Non-pigmented ciliary epithelial cell (primary cell): ENCODE measurements at places on chromosomes 2 and 18.

GRCh38 chr18:77700051-77700450 lies 450.4 kb downstream of the GALR1 start:
- no peak for DNase-seq

DNA sequence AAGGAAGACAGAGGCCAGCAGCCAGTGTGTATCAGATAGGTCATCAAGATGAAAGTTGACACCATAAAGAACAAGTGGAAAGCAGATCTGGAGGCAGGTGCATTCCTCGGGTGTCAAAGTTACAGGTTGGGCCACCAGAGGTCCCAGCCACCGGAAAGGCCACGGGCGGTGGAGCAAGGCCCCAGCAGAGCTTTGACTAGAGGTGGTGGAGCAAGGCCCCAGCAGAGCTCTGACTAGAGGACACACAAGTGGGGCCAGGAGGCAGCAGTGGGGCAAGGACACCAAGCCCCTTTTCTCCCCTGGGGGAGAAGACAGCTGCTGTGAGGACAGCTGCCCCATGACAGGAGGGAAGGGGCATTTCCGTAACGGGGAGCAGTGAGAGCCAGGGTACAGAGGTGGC lies 115.1 kb downstream of the GYPC start:
- no peak for DNase-seq

DNA sequence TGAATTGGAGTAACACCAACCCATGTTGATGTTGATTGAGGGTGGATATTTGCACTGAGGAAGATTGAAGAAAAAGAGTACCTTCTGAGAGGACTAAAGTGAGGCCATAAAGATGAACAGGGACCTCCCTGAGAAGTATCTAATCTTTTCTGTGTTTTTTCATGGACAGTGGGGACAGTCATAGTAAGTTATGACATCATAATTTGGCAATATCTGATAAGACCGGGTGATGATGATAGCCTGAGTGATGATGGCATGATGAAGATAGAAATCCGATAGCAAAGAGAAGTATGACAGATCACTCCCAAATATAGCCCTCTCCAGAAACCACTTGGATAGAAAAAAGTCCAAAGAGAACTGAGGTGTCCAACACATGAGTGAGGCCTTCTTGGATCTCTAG lies 2.2 kb upstream of the ATP5MC3 start:
- DNase-seq, result no peak

GRCh38 chr18:44835703-44836102 lies 155.0 kb downstream of the SETBP1 start:
- no peak for DNase-seq

GRCh38 chr2:60710707-60711106 lies 45.4 kb upstream of the PAPOLG start:
- no peak for DNase-seq

DNA sequence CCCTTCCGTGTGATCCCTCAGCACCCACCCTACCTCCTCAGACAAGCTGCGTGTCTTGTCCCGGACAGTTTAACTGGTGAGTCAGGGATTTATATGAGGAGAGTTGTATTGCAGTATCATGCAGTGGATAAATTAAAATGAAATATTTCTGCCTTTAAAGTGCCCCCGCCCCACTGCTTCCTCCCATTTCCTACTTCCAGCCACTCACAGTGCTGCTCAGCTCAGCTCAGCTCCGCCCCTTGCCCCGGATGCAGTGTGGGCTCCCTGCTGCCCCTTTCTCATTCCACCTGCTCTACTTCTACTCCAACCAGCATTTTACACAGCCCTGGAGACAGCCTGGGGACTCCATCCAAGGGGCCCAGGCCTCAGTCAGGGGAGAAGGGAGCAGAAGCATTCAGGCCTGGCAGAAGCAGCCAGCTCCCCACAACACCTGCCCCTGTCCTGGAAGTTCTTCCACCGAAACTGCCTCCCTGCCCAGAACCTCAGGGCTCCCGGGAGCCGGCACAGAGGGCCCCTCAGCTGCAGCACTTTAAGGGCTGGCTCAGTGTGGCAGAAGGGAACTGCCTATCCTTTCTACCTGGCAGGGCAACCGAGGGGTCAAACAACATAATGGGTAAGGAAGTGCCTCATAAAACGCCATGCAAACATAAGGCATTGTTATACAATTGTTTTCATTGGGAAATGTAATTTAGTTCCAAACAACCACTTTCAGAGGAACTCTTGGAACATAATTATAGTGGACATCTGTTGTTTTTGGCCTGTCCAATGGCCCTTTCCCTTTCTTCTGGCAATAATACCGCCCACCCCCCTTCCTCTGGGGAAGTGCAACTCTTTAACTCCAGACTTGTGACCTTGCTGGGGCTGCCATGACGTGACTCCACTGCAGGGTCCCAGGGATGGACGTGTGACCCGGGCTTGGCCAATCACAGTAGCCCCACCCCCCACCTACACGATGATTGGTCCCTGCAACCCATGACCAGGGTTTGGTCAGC lies 102.3 kb downstream of the LIPG start:
- DNase-seq, result no peak

DNA sequence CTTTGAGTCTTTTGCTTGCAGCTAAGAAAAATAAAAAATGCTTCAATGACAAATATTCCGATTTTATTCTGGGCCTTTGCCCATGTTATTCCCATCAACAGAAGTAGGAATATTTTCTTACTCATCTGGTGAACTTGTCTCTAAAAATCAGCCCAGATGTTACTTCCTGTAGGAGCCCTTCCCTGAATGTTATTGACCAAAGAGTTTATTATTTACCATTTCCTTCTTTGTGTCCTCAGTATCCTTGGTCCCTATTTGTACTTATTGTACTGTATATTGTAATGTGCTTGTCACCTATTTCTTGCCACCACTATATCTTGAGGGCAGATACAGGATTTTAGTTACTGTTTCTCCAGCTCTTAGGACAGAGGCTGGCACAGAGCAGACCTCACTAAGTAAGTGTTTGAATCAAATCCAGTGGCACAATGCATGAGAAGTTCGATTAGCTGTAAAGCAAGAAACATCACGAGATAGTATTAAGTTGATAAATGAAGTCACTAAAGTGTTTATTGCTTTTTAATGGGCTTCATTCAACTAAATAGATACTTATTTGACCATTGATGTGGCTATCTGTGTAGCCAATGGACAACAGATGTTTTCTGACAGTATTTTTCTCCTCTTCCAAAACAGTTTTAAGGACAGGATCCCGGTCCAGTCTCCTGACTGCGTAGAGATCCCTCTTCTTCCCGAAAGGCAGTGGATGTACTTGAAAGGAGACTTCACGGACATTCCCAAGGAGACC lies 109.1 kb downstream of the DDX1 start:
- DNase-seq, result no peak

- DNase-seq, result no peak
Observed at GRCh38 chr2:28406276-28407096, 13.8 kb downstream of the FOSL2 start.

DNA sequence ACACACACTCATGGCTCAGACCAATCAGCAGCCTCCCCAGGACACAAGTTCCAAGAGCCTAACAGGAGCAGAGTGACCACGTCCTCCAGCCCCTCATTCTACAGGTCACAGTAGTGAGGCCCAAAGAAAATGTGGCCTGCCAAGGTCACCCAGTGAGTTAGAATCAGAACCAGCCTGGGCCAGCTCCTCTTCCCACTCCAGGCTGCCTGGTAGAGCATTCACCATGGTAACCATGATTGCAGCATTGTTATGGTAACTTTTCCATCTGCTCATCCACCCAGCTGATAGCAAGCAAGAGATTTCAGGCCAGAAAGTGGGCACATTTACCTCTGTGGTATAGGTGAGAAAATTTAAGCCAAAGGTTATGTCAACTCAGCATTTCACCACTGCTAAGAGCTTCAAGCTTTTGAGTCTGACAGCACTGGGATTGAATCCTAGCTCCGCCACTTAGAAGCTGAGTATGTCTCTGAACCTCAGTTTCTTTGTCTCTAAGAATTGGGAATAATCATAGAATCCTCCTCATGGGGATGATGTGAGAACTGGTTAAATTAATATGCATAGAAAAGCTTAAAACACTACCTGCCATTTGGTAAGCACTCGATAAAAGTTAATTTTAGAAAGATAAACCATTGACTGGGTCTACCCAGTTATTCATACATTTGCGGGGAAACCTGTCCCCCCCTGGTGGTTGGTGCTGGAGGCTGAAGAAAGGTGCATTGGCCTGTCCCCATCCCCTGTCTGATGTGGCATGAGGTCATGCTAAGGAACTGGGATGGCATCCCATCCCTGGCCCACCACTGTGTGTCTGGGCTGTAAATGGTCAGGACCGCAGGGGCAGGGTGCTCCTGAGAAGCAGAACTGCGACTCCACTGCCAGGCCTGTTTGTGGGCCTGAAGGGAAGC lies 181.5 kb downstream of the KLHL29 start:
- DNase-seq, result no peak

- no peak for DNase-seq
Observed at GRCh38 chr2:12642859-12643258, 73.9 kb upstream of the TRIB2 start.

GRCh38 chr2:70477441-70477844 lies 76.2 kb downstream of the TGFA start:
- no peak for DNase-seq

- DNase-seq, result no peak
Observed at GRCh38 chr18:1528964-1529509, 624.4 kb downstream of the ADCYAP1 start.

- DNase-seq, result no peak
Observed at GRCh38 chr2:149430743-149431736, 100.7 kb downstream of the LYPD6 start.
